GM23248 (cell line): ENCODE measurements at places on chromosomes 2 and 18.

DNA sequence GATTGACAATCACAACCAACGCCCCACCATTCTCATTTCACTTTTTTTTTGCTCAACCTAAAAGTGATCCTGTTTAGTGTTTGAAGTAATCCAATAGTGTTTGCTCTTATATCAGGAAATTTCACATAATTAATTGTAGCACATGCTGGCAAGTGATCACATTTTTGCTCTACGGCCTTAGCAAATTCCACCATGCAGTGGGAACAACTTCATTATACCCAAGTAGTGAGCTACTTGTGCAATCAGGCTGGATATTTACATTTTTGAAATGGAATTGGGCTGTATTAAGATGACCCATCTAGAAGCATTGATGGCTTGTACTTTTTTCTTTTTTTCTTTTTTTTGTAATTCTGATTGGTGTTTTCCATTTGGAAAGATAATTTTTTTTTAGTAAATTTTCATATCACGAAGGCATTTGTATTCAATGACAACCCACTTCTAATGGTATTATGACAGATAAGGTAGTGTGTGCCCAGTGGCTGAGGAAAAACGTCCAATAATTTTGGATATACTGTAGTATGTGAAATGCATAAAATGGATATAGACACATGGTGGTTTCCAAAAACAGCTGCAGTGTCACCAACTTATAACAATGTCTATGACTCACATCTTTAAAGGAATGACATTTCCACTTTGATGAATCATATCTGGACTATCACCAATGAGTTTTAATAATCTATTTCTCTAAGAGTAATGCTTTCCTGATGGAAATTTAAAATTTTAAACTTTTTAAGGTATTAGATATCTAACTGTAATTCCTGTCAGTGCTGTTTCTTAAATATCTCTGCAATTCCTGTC lies 130.6 kb downstream of the COL6A3 start:
- DNase-seq = peak; percentile 87

- DNase-seq = peak; percentile 57
These were observed 140.8 kb upstream of the ZEB2 start for GRCh38 chr2:144660518-144661316.

GRCh38 chr18:67319109-67319508 lies 197.4 kb downstream of the DSEL start:
- DNase-seq = no peak

GRCh38 chr2:159505196-159505595 lies 111.2 kb downstream of the BAZ2B start:
- peak; percentile 7 for DNase-seq

DNA sequence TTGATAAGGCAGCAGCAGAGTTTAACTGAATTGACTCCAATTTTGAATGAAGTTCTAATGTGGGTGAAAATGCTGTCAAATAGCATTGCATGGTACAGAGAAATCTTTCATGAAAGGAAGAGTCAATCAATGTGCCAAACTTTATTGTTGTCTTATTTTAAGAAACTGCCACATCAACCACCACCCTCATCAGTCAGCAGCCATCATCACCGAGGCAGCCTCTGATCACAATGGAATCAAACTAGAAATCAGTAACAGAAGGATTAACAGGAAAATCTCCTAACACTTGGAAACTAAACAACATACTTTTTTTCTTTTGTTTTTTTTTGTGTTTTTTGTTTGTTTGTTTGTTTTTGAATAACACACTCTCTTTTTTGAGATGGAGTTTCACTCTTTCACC lies 9.9 kb downstream of the DNAJC27 start:
- no peak for DNase-seq

DNA sequence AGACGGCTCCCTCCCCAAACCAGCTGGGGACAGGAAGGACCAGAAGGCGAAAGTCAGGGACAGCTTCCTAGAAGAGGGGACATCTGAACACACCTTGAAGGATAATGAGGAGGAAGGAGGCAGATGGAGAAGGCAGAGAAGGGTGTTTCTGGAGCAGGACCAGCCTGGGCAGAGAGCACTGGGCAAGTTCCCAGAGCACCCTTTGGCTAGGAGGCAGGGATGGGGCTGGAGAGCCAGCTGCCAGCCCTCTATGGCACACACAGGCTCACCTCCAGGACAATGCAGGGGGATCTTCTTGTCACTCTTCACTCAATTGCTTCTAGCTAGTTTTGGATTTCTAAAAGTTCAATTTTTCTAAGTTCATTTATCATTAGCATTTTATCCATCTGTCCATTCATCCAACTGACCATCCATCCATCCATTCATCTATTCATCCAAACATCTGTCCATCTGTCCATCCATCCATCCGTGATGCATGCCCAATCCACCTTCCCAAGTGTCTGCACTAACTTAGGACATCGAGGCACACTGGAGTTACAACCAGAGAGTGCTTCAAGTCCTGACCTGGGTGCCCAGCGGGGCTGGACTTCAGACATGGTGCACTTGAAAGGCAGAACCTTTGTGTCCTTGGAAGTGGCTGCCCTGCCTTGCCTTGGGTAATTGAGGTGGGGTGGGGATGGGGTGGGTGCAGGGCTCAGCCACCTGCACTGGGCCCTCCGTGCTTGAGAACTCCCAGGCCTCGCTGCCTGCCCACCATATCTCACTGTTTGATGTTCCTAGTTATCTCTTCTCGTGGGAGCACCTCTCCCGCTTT lies 42.5 kb downstream of the INHBB start:
- DNase-seq = no peak

GRCh38 chr2:176526995-176527901 lies 258.0 kb downstream of the MTX2 start:
- DNase-seq = peak; percentile 27

GRCh38 chr2:118850168-118850900 lies 2.9 kb upstream of the EN1 start:
- DNase-seq = no peak

DNA sequence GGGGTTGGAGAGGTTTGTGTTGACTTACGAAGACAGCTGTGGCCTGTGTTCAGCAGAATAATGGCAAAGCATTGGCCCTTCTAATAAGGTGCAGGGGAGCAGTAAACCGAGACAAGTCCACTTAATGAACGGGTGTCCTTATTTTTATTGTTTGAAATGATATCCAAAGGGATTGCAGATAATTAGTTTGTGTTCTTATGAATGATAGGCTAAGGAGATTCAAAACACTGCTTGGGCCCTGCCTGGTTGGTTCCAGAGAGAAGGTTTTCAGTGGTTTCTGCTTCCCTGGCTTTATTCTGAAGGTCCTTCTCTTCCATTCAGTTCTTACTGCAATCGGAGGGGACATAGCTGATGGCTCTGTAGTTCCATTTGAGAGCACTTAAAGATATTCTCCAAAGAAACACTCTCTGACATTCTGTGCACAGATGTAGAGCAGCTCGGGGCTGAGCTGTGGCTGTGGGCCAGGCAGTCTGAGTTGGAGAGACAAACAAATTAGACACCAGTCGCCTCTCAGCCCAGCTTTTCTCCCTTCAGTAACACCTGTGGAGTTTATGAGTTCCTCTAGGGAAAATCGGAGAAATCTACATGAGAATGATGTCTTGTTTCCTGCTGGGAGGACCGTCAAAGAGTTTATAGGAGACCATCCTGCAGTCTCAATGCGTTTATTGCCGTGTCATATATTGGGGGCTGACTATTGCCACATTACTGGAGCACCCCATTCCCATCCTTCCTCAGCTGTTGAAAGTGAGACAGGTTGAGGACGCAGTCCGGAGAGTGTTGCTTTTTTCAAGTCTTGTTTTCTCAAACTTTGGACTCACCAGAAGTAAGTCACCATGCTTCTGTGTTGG lies 6.5 kb downstream of the GREB1 start:
- no peak for DNase-seq

GRCh38 chr2:232697807-232698110 lies 628 bp downstream of the GIGYF2 start:
- DNase-seq = no peak

GRCh38 chr2:152466041-152466440 lies 131.1 kb downstream of the FMNL2 start:
- no peak for DNase-seq

- DNase-seq = no peak
These were observed 260.5 kb downstream of the CCDC85A start for GRCh38 chr2:56444339-56444738.

DNA sequence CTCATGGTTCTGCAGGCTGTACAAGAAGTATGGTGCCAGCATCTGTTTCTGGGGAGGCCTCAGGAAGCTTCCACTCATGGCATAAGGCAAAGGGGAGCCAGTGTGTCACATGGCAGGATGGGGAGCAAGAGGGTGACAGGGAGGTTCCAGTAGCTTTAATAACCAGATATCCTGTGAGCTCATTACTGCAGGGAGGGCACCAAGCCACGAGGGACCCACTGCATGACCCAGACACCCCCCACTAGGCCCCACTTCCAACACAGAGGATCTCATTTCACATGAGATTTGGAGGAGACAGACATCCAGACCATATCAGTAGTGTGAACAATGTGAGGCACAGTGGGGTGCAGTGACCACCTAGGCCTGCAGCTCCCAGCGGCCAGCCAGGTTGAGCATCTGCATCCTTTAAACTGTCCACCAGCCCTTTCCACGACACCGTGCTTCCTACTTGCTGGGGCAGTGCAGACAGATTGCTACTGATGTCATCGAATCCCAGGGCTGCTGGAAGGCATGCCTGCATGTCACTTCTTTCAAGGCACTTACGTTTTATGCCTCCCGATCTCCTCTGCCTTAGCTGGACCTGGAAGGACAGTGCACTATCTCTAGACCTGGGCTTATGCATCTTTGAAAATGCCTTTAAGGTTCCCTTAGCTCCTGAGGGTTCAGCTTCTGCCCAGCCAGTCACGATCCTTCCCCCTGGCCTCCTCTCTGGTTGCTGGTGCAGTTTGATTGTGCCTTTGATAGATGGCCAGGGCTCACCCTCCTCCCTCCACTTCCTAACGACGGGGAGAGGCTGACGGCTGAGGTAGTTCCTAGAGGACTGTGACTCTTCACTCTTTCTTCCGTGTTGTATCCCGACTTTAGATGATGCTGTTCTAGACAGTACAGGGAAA lies 174.3 kb downstream of the FAM210A start:
- no peak for DNase-seq

DNA sequence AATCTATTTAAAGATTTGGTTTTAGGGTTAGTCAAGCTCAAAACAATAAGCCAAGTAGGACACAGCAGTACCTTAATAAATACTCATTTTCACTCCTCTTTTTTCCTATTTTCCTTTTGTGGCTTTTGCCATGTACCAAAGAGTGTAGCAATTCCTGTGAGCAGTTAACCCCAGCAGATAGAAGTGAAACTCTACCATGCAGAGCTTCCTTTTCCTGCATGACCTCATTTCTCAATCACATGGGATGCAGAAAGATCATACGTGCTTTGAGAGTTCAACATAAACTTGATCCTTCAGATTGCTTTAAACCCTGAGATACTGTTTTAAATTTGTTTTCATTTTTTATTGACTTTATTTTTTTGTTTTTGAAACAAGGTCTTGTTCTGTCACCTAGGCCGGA lies 99.1 kb upstream of the ARHGAP15 start:
- DNase-seq = no peak

- no peak for DNase-seq
These were observed 558.8 kb downstream of the MBD2 start for GRCh38 chr18:53665701-53666100.

- DNase-seq = no peak
These were observed 162.6 kb upstream of the SIX3 start for GRCh38 chr2:44778671-44779476.

DNA sequence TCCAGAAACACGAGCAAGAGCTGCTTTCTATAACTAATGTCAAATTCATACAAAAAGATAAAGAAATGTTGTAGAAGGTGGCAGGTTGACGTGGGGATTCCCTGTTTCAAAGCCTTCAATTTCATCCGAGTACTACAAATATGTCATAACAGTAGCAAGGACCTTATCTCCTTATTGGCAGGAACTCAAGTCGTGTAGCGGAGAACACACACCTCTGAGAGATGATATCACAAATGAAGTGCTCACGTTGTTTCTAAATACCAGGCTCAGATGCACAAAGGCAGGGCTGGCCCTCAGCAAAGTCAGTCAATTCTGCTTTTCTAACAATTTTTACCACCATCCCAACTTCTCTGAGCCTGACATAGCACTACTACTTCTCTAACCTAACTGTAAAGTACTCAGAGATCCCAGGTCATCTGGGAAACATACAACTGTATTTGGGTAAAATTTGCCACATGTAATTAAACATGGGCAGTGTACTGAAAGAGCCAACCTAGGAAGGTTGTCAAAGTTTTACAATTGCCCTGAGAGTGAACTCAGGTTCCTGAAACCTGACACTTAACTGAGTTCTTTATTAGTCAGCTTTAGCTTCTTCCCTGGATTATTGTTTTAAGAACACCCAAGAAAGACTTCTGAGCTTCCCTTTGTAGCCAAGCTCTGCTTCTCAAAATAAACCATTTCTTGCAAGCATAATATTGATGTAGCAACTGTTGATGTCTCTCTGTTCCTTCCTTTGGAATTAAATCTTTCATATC lies 813.7 kb upstream of the ACVR2A start:
- peak; percentile 53 for DNase-seq

DNA sequence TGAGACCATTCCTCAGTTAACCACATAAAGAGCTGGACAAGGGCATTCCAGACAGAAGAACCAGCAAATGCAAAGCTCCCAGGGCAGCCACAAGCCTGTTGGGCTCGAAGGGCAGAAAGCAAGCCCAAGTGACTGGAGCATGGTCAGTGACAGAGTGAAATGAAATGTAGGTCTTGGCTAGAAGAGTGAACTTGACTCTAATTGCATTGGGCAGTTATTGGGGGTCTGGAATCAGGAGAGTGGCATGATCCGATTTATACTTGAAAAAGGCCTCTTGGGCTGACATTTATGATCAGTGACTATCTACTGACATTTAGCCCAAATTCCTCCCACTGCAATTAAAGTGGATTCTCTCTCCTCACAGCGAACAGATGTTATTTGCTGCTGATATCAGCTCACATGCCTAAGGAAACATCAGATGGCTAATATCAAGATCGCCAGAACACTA lies 152.5 kb upstream of the KLF7 start:
- DNase-seq = no peak

DNA sequence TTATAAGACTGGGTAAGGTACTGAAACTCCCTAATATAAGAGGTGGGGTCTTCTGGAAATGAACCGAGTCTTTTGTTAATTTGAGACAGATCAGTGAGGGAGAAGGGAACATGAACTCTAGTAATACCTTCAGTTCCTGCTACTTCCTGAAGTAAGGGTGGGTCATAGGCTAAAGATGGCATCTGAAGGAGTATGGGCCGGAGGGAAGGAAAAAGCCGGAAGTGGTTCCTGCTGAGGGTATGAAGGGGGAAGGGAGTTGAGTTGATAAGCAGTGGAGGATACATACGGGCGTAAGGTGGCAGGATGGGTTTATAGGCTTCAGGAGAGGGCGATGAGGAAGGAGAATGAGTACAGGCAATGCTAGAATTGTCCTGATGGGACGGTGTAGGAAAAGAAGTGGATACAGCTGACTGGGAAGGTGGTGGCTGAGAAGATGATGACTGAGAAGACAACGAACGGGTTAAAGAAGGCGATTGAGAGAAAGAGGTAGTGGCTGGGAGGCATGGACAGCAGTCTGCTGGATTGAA lies 58.2 kb downstream of the KYNU start:
- no peak for DNase-seq

- no peak for DNase-seq
These were observed 105.8 kb upstream of the MYCN start for GRCh38 chr2:15834381-15835031.

GRCh38 chr2:55384786-55385185 lies 34.9 kb downstream of the CCDC88A start:
- DNase-seq = peak; percentile 42

GRCh38 chr2:191303140-191304005 lies 58.2 kb downstream of the MYO1B start:
- no peak for DNase-seq

GRCh38 chr2:60413069-60413813 lies 140.2 kb downstream of the BCL11A start:
- no peak for DNase-seq

- DNase-seq = peak; percentile 2
These were observed 12.2 kb upstream of the DTNA start for GRCh38 chr18:34697891-34698290.

- no peak for DNase-seq
These were observed 152.5 kb downstream of the DTNA start for GRCh38 chr18:34862561-34862960.
